T-helper 1 cell (primary cell): ENCODE measurements at places on chromosomes 1 and 21.

GRCh38 chr1:200694738-200695137 is 25.0 kb upstream of the DDX59 start:
- no peak for DNase-seq

DNA sequence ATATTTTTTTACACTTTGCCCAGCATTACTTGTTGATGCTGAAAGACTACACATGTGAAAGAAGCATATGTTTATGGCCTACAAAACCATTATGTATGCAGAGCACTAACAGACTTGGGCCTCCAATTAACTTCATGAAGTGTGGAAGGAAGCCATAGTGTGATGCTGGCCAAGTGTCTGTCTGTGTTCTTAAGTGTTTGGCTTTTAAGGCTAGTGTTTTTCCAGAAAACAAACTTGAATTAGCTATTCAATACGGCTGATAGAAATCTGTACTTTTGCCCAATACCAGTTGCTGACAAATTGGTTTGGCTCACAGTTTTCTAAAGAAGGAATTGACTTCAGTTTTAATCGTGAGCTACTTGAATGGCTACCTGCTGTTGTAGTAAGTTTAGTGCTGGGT is 136.1 kb downstream of the ADGRL2 start:
- no peak for DNase-seq

DNA sequence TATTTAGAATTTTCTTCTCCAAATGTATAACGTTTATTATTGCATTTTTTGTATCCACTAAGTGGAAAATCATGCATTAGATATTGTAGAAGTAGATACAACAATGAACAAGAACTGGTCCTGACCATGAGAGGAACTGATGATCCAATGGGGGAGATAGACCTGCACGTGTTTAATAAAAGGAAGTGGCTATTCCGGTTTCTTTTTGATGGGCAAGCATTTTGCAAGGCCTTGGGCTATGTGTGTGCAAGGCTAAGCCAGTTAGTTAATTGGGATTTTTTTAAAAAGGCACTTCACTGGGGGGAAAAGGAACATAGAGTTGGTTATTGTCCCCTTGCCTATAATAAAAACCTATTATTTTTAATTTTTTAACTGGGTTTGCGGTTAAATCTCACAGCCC is 961 bp upstream of the VCAM1 start:
- DNase-seq = no peak

DNA sequence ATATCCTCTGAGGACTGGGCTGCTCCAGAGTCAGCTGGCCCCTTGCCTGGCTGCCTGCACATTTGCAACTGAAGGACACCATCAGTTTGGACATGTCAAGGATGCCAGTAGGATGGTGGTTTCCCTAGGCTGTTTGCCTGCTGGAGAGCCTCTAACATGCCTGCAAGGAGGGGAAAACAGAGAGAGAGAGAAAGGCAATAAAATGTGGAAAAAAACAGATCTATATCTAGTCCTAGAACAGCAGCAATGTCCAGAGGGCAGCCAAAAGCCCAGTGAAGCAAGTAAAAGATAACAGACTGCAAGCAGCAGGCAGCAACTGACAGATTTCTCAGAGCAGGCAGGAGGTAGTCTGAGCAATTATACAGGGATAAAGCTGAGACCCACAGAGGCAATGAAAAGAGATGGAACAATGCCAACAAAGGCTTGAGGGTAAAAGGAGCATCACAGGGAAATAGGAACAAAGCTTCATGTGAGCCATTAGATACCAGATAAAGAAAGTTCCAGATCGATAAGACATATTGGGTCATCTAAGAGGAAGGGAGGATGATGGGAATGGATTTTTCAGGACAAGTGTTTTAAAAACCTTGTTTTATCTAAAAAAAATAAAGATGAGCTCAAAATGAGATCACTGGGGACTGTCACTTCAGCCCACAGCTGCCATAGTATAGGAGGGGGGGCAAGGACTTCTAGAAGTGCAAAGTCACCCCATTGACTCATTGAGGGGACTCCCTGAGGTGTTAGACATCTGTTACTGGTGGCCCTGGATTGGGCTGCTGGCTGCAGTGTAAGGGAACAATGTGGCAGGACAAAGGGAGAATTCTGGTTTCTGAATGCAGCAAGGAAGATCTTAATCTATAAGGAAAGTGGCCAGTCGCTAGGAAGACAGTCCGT is 38.6 kb upstream of the GADD45A start:
- no peak for DNase-seq

DNA sequence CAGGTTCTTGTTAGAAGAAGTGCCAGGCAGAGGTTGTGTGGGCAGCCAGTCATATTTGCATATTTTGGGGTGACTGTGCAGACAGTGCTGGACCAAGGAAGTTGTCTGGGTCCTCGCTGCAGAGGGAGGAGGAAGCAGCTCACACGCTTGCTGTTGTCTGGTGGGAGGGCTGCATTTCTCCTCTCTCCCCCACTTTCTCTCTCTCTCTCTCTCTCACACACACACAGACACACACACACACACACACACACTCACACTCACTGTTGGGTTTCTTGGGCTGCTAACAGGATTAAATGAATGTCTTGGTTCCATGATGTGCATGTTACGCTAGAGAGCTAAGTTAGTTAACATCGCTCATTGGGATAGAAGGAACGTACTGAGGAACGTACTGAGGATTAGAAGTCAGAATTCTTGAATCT is 72.9 kb downstream of the AGPAT3 start:
- no peak for DNase-seq

DNA sequence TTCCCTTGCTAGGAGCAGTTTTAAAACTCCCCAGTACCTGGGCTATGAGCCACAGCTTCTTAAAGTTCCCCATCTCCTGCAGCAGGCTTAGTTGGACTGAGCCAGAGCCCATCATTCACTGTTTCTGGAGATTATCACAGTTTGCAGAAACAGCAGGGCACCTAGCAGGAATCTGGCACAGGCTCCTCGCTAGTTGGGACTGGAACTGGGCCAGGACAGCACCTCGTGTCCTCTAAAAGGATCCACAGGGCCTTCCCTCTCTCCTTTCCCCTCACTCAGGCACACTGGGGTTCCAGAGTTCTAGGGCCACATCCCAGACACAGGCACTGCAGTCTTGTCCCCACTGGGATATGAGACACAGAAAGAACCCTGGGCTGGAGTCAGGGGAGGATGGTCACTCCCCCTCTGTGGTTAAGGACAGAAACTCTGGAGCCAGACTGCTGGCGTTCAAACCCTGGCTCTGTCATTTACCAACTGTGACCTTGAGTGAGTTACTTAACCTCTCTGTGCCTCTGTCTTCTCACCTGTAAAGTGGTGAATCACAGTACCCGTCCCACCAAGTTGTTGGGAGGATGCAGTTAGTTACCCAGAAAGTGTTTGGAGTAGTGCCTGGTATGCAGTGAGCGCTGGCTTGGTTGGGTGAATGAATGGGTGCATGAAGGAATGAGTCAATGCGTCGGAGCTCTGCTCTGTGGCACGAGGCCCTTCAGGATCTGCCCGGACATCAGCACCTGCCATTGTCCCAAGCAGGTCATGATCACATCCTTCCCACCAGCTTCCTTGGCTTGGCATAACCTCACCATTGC is 18.8 kb upstream of the ECE1 start:
- no peak for DNase-seq

DNA sequence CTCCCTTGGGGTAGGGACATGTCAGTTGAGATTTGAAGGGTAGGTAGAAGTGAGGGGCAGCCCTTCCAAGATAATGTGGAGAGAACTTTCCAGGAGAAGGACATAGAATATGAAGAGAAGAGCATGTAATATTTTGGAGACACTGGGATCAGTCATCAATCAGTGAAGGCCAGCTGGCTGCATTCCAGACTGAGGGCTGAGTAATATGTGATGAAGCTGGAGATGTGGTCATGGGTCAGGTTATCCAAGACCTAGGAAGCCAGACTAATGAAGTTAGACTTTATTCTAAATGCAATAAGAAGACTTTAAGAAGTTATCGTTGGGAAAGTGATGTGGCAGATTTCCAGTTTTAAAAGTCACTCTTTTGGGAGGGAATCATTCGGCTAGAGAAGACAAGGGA is 262.0 kb downstream of the HMCN1 start:
- DNase-seq = no peak

DNA sequence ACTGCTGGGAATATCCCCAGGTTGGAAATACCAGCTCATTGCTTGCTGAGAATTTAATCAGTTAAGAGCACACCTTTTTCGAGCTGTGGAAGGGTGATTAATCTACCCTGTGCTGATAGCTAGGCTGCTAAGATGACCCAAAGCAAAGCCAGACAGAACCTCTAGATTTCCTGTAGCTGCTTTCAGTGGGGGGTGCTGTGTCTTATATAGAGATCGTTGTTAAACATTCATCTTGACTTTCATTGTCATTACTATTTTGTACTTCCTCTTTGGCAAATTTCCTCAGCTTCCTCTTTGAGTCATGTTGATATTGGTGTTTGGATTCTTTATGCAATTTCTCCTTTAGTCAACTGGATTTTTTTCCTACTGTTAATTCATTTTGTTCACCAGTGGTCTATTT is 155.3 kb downstream of the DISC1 start:
- DNase-seq = no peak

- DNase-seq = no peak
Measured at GRCh38 chr1:39178541-39179431, 25.7 kb upstream of the MACF1 start.

- DNase-seq = no peak
Measured at GRCh38 chr1:160674415-160674814, 27.6 kb upstream of the SLAMF1 start.

- DNase-seq = no peak
Measured at GRCh38 chr1:27538793-27539192, 48.8 kb upstream of the WASF2 start.
